Activated naive CD8-positive, alpha-beta T cell treated with anti-CD3 and anti-CD28 coated beads, Interleukin-2, amount 50 U/mL, for 16 hours (primary cell): ENCODE measurements at places on chromosomes 2 and 18.

- no peak for DNase-seq
Measured at GRCh38 chr2:159230145-159230877, 56.2 kb downstream of the WDSUB1 start.

GRCh38 chr2:29174937-29175336, 59.7 kb downstream of the CLIP4 start:
- no peak for DNase-seq

DNA sequence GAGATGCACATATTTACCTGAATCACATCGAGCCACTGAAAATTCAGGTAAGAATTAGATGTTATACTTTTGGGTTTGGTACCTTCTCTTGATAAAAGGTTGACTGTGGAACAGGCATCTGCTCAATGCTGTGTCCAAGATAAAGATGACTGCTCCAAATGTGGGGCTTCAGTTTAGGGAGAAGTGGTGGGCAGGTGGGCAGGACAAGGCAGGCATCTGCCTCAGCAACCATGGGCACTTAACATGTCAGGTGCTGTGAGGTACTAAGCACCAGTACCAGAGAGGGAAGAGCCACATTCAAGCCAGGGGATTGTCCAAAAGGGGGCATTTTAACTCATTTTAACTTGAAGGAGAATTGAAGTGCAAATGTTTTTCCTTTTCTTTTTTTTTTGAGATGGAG, 14.0 kb downstream of the TYMS start:
- DNase-seq: no peak

DNA sequence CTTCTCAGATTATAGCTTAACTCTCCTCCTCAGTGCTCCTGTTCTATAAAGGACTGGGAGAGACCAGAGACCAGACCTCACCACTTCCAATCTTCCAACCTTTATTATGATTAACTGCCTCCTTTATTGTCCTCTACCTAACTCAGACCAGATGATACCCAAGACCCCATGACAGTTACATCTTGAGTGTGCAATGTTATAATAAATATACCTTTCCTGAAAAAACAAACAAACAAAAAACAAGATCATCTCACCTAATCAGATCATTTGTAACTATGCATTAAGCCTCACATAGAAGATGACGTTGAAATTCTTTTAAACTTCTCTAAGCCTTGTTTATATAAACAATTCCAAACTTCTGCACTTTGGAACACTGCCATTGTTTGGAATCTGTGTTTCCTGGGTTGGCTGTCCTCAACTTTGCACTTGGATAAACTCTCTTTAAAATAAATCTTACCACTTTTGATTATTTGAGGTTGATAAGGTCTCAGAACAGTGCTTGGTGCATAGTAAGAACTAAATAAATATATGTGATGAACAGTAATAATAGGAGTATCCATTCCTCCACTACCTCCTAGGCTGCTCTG, 342.7 kb downstream of the TDRD15 start:
- no peak for DNase-seq

DNA sequence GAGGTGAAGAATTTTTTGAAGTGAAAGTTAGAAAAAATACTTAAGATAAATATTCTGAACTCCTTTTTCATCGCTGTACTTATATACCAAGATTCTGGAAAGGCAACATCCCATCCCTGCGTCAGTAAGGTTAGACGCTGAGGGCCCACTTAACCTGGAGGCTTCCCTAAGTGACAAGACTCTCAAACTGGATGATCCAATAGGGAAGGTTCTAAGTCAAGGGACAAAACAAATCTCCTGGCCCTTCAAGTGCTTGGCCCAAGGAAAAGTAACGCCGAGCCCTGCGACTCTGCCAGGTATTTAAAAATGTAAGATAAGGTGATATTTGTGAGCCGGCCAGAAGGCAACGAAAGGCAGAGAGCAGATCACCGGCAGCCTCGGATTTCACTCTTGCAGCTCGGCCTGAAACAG, 1.3 kb downstream of the STK39 start:
- no peak for DNase-seq

GRCh38 chr2:195343942-195344530, 313.0 kb upstream of the SLC39A10 start:
- no peak for DNase-seq

GRCh38 chr18:42052122-42052708, 97.2 kb downstream of the PIK3C3 start:
- DNase-seq: no peak

GRCh38 chr2:127770973-127771735, 39.8 kb downstream of the WDR33 start:
- DNase-seq: no peak

DNA sequence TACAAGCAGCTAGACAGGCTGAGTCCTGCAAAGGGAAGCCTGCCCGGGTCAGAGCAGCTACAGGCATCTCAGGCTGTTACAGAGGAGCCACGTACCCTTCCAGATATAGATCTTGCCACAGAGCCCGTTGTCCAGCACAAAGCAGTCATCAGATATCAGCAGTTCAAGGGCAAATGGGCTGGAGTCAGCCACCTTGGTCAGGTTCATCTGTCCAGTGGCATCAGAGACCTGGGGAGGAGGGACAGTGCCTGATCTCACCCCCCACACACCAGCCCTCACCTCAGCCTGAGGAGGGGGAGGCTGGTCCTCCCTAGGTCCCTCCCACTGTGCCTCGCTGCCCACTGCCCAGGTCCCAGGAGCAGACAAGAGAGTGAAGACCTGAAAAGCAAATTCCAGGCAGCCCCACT, 12.2 kb downstream of the CAPG start:
- no peak for DNase-seq

DNA sequence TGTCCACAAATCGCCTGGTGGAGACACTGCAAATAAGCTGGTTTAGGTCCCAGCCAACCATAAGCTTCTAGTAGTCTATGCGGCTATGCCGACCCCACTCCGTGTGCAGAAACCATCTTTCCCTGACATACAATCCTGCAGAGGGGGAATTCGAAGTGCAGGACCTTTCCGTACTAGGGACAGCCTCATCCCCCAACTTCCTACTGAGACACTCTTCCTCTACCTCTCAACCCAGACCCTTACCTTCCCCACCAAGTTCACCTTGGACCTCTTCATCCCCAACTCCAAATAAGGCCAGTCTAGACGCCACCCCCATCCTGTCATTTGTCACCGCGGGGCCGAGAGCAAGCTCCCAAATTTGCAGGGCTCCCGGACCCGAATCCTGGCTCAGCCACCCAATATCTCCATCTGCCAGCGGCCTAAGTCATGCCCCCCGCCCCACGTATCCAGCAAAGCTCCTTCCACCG, 496 bp downstream of the SUCLG1 start:
- no peak for DNase-seq

DNA sequence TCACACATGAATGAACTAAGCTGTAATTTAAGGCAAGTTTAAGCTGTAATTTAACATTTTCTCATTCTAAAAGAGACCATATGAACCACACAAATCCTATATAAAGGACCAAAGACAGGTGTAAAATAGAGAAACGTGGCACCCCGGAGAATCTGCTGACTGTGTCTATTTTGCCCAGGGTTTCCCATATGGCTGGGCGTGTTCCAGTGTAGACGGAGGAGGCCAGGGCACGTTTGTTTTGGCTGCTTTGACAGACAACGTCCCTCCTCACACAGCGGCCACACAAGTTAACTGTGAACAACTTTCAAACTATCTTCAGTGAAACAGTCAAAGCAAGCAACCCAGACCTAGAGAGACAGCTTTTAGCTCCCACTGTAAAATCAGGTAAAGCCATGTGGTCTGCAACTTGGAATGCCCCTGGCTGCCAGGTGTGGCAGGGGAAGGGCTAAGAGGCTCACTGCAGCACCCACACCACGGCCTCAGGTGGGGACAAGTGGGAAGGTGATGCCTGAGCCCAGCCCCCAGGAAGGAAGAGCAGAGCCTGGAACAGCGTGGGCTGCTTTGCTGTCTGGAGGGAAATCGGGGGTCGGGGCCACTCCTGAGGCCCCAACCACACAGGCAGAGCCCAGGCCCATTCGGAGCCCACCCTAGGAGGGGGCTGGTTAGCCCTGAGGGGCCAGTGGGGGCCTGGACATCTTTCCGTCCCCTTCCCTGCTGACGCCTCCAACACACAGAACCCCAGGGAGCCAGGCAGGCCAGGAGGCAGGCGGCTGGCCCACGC, 40.7 kb downstream of the SLC66A2 start:
- DNase-seq: no peak

- no peak for DNase-seq
Measured at GRCh38 chr2:215511454-215512346, 75.8 kb upstream of the FN1 start.

- DNase-seq: peak; percentile 67
Measured at GRCh38 chr2:20650877-20651730, at the start of gene HS1BP3. Gene HS1BP3, minus strand, starts transcription at chr2:20651098. Its CDS starts 35 bp downstream, at chr2:20651063.

- DNase-seq: no peak
Measured at GRCh38 chr2:191051825-191052778, 38.1 kb upstream of the STAT1 start.

- no peak for DNase-seq
Measured at GRCh38 chr2:217538719-217539118, 464.1 kb downstream of the TNS1 start.

DNA sequence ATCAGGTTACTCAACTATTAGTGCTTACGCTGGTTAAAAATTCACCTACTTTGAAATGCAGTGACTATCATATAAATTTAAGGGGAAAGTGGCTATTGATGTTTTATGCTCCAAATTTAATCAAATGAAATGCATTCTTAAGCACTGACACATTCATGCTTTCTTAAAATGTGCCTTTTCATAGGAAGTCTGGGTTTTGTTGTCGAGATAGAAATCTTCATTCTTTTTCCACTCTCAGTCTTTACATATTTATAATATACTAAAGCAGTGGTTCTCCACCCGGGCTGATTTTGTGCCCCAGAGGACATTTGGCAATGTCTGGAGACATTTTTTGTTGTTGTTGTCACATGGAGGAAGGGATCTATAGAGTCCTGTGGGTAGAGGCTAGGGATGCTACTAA, 167.9 kb downstream of the PAX3 start:
- no peak for DNase-seq

- no peak for DNase-seq
Measured at GRCh38 chr18:49030692-49031443, 80.1 kb upstream of the SMAD7 start.

DNA sequence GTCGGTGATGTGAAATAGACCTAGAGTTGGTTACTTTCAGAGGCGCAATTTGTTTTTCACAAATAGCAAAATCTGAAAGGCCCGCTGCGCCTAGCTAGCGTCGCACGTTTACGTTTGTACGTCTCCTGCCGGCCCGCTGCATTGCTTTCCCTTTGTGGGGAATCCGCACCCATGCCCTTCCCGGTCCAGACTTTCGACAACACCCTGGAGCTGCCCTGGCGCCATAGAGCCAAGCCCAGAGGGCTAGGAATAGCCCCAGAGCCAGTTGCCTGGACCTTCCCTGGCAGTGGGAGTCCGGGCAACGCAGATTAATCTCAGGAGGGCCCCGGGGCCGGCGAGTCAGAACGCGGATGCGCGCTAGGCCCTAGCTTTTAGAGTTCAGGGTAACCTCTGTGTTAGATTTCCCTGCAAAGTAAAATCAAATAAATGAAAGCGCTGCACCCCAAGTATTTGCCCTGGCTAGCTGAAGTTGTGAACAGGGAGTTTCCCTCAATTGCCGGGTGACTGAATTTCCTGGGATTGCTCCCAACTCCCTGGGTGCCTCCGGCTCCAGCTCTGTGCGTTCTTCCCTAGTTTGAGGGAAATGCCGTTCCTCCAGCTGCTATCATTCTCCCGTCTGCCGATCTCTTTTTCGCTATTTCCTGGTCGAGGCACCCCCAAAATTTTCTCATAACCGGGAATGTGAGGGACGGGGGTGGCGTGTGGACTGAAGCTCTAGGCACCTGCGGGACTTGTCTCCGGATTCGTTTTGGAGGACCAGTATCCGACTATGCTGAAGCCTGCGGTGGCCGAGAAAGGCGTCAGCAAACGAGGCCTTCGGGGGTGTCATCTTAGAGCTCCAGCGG, 1.2 kb upstream of the EN1 start:
- no peak for DNase-seq

DNA sequence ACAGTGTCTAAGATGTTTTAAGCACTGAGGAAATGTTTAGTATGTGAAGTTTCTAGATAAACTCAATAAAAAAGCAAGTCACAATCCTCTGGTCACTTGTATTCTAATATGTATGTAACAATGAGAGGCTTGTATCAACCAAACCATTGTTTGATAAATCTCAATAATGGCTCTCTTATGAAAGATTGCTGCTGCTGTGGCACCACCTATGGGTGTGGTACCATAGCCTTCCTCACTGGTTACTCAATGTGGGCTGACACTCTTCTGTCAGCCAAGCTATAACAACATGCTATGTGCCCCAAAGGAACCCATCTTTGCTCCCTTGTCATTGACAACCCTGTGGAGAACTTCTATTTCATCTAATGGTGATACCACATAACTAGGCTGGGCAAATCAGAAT, 12.6 kb upstream of the RAB1A start:
- no peak for DNase-seq

- no peak for DNase-seq
Measured at GRCh38 chr18:350953-351572, 83.2 kb upstream of the THOC1 start.
